ENCODE measurements at places on chromosomes 7 and 10.

- DNase-seq = no peak
Observed at GRCh38 chr7:24754906-24755506, 2.3 kb downstream of the GSDME start.

GRCh38 chr7:15345216-15345615 lies 216.6 kb downstream of the AGMO start:
- no peak for DNase-seq

DNA sequence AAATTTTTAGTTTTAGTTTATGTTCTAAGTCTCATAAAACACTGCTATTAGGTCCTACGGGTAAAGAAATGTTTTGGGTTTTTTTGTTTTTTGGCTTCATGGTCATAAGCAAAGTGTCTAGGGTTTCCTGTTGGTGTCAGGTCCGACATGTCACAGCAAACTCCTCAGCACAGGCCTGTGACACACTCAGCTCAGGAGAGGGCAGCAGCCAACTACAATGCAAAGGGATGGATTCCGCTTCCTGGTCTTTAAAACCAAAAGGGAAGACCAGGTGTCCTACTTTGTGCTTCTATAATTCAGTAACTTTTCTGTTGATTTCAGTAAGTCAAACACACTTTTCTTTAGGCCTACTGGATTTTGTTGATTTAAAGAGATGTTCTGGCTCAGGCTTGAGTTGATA lies 83.8 kb upstream of the MACROH2A2 start:
- no peak for DNase-seq

GRCh38 chr7:25712500-25712899 lies 439.5 kb upstream of the NFE2L3 start:
- DNase-seq = no peak

GRCh38 chr7:21371360-21371759 lies 56.5 kb upstream of the SP4 start:
- no peak for DNase-seq

DNA sequence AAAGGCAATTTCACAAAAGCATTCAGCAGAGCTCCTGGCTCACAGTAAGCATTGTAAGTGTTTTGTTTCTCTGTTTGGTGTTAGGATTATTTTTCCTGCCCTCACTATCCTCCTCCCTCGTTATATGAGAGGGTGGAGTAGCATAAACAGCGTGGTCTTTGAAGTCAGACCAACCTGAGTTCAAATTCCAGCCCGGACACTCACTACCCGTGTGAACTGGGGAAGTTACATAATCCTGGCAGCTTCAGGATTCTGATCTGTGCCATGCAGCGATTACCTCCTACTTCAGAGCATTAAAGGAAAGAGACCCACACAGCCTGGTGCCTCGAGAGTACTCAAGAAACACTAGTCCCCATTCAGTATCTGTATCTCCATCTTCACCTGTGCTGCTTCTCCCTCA lies 386.5 kb downstream of the INHBA start:
- no peak for DNase-seq

DNA sequence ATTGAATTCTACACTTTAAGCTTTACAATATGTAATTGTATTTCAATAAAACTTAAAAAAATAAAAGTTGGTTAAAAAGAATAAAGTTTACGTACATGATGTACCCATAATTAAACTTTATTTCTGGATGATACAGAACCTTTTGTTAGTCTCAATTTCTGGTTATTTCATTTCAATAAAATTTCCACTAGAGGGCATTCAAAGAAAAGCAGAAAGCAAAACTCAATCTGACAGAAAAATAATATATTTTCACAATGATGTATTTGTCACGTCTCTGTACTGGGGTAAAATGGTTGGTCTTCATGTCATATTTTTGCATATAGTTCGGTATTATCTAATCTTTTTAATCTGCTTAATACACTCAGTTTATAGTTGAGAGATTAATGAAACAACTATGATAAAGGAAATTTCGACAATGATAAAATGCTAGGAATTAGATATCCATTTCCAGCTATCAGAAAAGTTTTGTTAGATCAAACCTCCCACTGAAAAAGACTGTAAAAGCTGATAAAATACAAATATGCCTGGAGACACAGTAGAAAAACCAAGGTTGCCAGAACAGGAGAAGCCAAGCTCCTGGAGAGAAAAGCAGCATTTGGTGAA lies 27.4 kb downstream of the ASZ1 start:
- DNase-seq = no peak

DNA sequence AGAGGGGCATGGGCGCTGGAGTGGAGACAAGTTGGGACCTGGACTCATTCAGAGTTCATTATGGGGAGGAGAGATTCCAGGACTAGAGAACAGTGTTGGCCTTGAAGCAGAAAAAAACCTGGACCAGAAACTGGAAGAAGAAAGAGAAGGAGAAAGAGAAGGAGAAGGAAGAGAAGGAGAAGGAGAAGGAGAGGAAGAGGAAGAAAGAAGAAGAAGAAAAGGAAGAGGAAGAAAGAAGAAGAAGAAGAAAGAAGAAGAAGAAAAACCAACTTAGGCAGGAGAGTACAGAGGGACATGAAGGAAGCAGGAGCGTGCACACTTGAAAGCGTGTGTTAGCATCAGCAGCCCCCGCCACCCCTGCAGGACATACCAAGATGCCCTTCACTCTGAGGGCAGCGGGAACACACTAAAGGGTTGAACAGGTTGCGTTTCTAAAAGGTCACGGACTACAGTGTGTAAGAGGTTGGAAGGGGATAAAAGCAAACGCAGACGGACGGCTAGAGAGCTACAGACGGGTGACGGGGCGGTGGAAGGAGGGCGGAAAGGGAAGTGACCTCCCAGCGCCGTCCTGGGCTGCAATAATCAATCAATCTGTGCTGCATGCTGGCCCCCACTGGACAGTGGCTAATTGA lies 95.3 kb downstream of the SEC61G start:
- no peak for DNase-seq

- no peak for DNase-seq
Observed at GRCh38 chr7:125605241-125605640, 675.6 kb upstream of the POT1 start.

DNA sequence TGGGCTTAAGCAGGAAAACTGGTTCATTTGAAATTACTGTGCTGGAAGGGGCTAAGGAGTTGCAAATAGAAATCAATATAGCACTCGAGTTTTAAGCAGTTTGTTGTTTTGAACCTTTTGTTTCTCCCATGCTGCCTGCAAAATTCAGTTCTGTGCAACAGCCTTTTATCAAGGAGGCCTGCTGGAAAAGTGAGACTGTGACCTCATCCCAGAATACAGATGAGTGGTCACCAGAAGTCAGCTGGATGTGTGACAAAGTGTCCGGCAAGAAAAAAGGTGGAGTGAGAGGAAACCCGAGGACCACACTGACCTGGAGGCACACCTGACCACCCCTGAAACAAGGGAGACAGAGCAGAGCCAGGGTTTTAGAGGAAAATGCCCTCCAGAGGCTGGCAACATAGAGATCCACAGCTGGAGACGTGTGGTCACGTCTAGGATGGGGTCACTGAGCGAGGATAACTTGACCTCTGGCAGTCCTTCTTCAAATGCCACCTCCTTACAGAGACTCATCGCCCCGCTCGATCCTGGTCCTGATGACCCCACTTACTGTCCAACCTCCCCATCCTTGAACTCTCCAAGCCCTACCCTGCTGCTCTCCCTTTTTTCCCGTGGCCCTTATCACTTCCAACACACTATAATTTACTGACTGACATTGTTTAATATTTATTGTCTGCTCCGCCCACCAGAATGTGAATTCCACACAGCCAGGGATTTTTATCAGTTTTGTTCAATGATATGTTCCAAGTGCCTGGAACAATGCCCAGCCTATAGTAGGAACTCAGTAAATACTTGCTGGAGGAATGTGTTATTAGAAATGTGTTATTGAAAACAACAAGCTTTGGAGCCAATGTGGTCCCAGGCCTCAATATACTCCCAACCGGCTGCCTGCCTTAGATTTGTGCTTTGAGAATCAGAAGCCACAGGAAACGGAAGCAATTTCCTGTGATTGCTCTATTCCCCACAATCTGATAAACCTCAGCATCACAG lies 243.8 kb downstream of the GLI3 start:
- DNase-seq = no peak

DNA sequence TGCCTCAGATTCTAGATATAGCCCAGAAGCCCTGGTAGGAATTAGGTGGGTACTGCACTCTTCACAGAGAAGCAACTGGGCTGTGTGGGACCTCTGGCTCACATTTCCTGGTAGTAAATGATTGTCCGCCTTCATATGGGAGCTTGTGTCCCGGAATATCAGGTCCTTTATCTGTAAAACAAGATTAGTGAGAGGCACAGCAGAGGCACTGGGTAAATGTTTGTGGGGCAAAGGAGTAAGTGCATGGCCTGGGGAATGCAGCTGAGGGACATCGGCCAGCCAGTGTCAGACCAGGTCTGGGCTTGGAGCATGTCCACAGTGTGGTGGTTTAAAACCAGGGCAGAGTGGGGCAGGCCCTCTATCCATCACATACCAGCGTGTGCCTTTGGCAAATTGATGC lies 323.3 kb upstream of the ZMIZ1 start:
- DNase-seq = no peak

GRCh38 chr7:129855234-129855673 lies 97.5 kb downstream of the UBE2H start:
- no peak for DNase-seq

DNA sequence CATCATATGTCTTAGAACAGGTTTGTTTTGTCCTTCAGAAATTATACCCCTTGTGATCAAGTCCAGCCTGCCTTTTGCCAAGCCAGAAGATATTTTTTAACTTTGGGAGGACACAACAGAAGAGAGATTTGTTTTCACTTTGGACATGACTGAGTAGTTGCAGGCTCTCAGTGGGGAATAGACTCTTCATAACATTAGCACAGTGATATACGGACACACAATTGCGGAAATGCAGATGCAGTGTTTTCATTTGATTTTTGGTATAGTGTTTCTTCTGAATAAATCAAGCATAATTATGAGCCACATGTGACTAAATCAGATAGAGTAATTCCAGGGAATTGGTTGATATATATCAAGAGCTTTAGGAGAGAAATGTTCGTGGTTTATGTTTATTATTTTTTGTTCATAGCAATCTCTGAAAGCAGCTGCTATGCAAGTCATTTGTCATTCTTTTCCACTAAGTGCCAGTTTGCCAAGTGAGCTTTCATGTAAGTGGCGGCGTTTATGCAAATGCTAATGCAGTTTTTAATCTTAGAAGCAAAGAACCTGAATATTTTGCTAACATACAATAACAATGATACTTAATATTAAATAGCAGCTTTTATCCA lies 69.6 kb upstream of the HDAC9 start:
- DNase-seq = no peak

DNA sequence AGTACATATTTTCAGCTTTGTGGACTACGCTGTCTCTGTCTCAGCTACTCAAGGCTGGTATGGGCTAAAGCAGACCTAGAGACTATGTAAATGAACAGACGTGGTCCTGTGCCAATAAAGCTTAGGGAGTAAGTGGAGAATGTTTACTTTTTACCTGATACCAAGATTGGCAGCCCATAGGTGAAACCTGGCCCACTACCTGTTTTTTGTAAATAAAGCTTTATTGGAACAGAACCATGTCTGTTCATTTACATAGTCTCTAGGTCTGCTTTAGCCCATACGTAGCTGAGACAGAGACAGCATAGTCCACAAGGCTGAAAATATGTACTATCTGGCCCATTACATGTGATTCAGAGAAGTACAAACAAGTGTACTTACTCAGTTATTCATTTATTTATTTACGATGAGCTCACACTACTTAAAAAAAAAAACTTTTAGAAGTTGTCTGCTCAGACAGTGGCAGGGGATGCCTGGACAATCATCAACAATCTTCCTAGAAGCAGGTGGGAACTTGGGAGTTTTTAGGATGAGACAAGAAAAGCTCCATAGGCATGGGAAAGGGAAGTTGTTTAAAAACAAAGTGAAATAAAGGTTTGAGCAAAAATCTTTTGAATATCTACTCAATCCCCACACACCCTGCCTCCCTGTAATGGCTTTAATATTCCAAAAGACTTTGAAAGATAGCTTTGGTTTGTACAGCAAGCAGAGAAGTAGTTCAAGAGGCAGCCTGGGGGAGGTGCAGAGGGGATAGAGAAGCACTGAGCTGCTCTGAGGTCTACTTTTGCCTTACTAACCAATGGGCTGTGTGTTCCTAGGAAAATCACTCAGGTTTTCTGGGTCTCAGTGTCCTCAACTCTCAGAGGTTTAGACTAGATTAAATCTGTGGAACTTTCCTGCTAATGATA lies 114.4 kb upstream of the AFAP1L2 start:
- DNase-seq = no peak

DNA sequence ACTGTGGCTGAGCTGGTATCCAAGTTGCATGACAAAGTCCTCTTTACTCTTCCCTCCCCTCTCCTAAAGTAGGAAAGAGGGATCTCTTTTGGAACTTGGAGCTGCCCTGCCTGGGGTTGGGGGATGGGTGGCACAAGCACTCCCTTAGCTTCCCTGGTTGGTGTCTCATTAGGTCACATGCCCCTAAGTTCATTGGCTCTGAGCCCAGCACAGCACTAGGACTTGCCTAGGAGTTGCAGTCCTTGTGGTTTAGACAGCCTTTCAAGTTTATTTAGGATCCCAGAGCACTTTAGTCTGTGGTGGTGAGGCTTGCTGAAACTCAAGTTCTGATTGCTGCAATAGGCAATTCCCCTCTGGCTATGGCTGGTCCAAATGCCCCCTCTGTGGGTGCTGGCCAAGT lies 281.4 kb downstream of the NXPH1 start:
- no peak for DNase-seq

DNA sequence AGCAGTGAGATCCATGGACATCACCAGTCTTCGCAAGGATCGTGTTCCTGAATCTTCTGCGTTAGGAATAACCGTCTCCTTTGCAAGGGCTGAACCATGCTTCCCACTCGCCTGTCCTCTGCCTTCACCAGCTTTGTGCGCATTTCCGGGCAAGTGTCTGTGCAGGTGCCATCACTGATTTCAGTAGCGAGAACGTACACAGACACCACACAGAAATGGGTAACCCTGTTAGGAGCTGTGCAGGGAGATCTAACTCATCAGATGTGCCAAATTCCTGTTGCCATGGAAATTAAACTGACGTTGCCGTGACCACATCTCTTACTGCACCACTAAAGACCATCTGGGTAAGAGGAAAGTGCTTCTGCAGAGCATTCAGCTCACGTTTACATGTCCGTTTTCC lies 146.3 kb downstream of the DIP2C start:
- no peak for DNase-seq

DNA sequence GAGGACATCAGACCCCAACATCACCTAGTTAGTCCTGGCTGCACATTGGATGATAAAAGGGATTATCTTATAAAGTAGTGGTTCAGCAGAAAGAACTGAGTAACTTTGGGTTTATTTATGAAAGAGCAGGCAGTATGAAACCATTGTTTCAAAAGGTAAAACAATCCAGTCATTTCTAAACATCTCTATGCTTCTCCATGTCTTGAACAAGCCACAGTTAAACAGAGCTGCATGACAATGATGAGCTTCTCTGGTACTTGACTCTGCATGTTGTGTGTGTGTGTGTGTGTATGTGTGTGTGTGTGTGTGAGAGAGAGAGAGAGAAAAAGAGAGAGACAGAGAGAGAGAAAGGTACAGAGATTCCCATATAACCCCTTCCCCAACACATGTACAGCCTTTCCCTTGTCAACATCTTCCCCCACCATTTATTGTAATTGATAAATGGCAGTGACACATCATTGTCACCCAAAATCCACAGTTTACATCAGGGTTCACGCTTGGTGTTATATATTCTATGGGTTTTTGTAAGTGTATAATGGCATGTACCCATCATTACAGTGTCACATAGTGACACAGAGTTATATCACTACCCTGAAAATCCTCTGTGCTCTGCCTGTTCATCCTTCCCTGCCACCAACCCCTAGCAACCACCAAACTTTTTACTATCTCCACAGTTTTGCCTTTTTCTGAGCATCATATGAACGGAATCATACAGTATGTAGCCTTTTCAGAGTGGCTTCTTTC lies 32.8 kb upstream of the SLC18A3 start:
- DNase-seq = no peak

All from CD4-positive, alpha-beta T cell (primary cell).